ENCODE measurements at places on chromosomes 5 and 9.

- DNase-seq, result no peak
- no peaks in the 10 kb centered on the region for H3K4me1 ChIP-seq
- no peaks in the 10 kb centered on the region for H3K27me3 ChIP-seq
- no peak overlapping the region for H3K4me3 ChIP-seq
- no peak overlapping the region for H3K27ac ChIP-seq
Observed at GRCh38 chr9:30977965-30978364, 1406.5 kb upstream of the ACO1 start.

DNA sequence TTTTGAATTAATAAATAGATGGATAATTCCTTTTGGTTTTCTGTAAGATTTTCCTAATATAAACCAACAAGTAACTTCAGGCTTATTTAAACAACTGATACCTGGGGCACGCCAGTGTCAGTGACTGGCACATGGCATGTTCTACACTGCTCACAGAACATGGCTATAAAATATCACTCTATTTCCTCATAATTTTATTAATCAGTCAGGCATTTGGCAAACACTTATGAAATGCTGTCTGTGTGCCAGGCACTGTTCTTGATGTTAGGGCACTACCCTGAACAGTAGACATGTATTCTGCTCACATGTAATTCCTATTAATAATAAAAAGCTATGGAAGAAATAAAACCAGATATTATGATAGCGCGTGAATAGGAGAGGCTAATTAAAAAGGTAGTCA, 661.0 kb downstream of the DTWD2 start:
- H3K4me1 ChIP-seq, result peaks cover 2% of the 10 kb centered on the region
- H3K27ac ChIP-seq, result no peak overlapping the region
- no peaks in the 10 kb centered on the region for H3K27me3 ChIP-seq
- DNase-seq, result no peak

GRCh38 chr5:30894811-30895210, 298.7 kb upstream of the CDH6 start:
- H3K4me3 ChIP-seq, result no peak overlapping the region
- H3K36me3 ChIP-seq, result no peaks in the 10 kb centered on the region
- H3K27me3 ChIP-seq, result no peaks in the 10 kb centered on the region
- no peak overlapping the region for H3K27ac ChIP-seq
- H3K4me1 ChIP-seq, result peaks cover 12% of the 10 kb centered on the region
- DNase-seq, result no peak

DNA sequence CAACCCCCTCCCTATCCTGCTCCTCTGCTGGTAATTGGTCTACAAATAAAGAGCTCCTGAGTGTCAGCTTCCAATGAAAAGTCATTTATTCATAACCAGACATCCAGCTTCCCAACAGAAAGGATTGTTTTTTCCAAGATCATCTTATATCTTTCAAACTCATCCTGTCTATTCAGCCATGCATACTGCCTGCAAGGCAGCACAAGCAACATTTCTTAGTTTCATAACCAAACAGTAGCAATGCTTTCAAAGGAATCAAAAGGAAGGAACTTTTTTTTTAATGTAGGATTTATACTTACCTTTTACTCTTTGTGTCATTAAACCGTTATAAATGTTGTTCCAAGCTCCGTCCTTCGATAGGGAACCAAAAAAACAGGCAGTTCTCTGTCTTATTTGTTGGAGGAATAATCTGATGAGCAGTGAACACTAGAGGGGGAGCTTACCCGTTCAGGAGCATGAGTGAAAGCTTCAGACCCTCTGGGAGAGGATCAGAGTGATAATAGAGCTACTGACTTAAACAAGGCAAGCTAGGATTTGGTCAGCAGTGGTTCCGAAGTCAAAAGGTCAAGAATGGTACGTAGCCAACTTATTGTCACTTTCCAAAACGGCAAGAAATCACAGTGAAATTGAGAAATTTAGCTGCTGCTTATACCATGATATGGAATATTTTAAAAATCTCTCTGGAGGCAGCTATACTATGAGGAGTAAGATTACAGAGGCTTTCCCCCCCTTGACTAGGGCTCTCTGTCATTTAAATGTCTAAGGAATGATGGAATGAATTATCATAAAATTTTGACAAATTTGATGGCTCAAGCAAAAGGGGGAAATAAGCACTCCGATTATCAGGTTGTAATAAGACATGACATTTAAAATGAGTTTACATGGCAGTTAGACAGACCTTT, 892.9 kb downstream of the NR2F1-AS1 start:
- H3K4me3 ChIP-seq, result no peak overlapping the region
- no peaks in the 10 kb centered on the region for H3K27me3 ChIP-seq
- peaks cover 3% of the 10 kb centered on the region for H3K4me1 ChIP-seq
- no peak for DNase-seq

- peaks cover 27% of the 10 kb centered on the region for H3K4me1 ChIP-seq
- no peak overlapping the region for H3K4me3 ChIP-seq
- H3K36me3 ChIP-seq, result peaks cover 7% of the 10 kb centered on the region
- H3K27me3 ChIP-seq, result peaks cover 11% of the 10 kb centered on the region
Observed at GRCh38 chr5:180197016-180197702, 11.9 kb downstream of the RASGEF1C start.

DNA sequence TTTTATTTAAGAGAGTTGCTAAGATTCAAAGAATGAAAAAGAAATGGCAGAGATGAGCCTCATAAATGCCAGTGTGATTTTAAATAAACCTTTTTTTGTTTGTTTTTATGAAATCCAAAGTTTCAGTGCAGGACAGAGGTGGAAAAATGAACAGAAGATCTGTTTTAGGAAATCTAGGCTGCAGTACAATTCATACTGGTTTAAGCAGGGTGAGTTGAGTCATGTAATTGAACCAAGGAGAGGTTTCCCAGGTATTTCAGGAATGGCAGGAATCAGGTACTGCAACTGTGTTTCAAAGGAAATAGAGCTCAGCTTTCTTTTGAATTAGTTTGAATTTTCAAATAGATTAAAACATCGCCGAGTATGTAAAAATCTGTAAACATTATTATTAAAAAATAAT, 3.0 kb upstream of the ANKRD31 start:
- no peak overlapping the region for H3K27ac ChIP-seq
- H3K36me3 ChIP-seq, result no peaks in the 10 kb centered on the region
- H3K27me3 ChIP-seq, result peaks cover 2% of the 10 kb centered on the region
- H3K4me1 ChIP-seq, result no peaks in the 10 kb centered on the region

- H3K27me3 ChIP-seq, result peaks cover 9% of the 10 kb centered on the region
- H3K27ac ChIP-seq, result peak overlapping the region; percentile 83
- DNase-seq, result no peak
- H3K4me3 ChIP-seq, result peak overlapping the region; percentile 56
Observed at GRCh38 chr5:32027717-32028458, 146.2 kb downstream of the GOLPH3 start.

- DNase-seq, result no peak
- H3K36me3 ChIP-seq, result peaks cover 4% of the 10 kb centered on the region
- peaks cover 4% of the 10 kb centered on the region for H3K4me1 ChIP-seq
- peak overlapping the region; percentile 84 for H3K4me3 ChIP-seq
- H3K27me3 ChIP-seq, result peaks cover 2% of the 10 kb centered on the region
- H3K27ac ChIP-seq, result no peak overlapping the region
Observed at GRCh38 chr5:179803651-179804554, 2.8 kb downstream of the MGAT4B start.

GRCh38 chr5:129003232-129003631, 37.9 kb downstream of the SLC27A6 start:
- H3K4me3 ChIP-seq, result no peak overlapping the region
- no peak for DNase-seq
- no peaks in the 10 kb centered on the region for H3K27me3 ChIP-seq

GRCh38 chr5:96257904-96258303, 175.1 kb downstream of the PCSK1 start:
- H3K4me3 ChIP-seq, result peak overlapping the region; percentile 69
- DNase-seq, result no peak
- H3K36me3 ChIP-seq, result peaks cover 6% of the 10 kb centered on the region
- H3K4me1 ChIP-seq, result peaks cover 43% of the 10 kb centered on the region
- no peaks in the 10 kb centered on the region for H3K27me3 ChIP-seq
- peak overlapping the region; percentile 97 for H3K27ac ChIP-seq

DNA sequence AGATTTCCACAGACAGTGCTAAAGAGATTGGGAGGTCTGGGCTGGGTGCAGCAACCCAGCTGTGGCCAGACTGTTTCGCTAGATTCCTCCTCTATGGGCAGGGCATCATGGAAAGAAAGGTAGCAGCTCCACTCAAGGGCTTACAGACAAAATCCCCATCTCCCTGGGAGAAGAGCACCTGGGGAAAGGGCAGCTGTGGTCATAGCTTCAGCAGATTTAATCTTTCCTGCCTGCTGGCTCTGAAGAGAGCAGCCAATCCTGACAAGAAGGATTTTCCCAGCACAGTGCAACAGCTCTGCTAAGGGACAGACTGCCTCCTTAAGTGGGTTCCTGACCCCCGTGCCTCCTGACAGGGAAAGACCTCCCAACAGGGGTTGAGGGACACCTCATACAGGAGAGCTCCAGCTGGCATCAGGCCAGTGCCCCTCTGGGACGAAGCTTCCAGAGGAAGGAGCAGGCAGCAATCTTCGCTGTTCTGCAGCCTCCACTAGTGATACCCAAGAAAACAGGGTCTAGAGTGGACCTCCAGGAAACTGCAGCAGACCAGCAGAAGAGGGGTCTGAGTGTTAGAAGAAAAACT, 1379.3 kb upstream of the ACO1 start:
- no peak overlapping the region for H3K27ac ChIP-seq
- no peak overlapping the region for H3K4me3 ChIP-seq
- no peaks in the 10 kb centered on the region for H3K4me1 ChIP-seq
- DNase-seq, result no peak

DNA sequence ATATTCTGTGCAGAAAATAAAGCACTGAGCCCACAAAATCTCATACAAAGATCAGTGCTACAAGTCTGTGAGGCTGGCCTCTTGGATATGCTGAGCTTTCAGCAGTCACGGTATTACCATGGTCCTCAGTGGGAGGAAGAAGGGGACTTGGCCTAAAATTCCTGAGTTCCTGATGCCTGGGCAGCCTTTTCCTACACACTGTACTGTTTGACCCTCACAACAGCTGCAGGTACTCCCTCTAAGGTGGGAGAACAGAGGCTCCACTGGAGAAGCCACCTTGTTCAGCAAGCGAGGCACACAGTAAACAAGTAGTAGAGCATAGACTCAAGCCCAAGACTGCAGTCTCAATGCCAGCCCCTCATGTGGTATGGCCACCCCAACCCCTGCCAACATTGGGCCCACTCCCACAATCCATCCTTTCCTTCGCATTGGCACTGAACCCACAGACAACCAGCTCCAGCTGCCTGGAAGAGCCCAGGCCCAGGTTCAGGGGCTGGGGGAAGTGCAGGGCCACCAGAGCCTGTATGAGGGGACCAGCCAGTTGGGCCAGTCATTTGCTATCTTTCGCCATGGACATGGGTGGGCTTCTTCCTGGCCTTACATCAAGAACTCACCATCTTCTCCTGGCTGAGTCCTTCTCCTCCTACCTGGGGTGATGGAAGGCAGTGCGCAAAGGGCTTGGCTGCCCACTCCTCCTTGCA, 14.3 kb downstream of the ACSL6 start:
- peak overlapping the region; percentile 25 for H3K27ac ChIP-seq
- H3K4me3 ChIP-seq, result peak overlapping the region; percentile 23
- peaks cover 6% of the 10 kb centered on the region for H3K27me3 ChIP-seq

- DNase-seq, result no peak
- H3K4me3 ChIP-seq, result peak overlapping the region; percentile 26
- no peaks in the 10 kb centered on the region for H3K36me3 ChIP-seq
- H3K27me3 ChIP-seq, result peaks cover 4% of the 10 kb centered on the region
- peaks cover 3% of the 10 kb centered on the region for H3K4me1 ChIP-seq
- peak overlapping the region; percentile 56 for H3K27ac ChIP-seq
Observed at GRCh38 chr9:124854822-124855221, 1.6 kb downstream of the WDR38 start.

- no peaks in the 10 kb centered on the region for H3K4me1 ChIP-seq
- no peak for DNase-seq
- H3K36me3 ChIP-seq, result peaks cover 13% of the 10 kb centered on the region
- H3K27me3 ChIP-seq, result no peaks in the 10 kb centered on the region
- H3K27ac ChIP-seq, result no peak overlapping the region
- H3K4me3 ChIP-seq, result no peak overlapping the region
Observed at GRCh38 chr5:82839881-82840280, 237.3 kb downstream of the TMEM167A start.

DNA sequence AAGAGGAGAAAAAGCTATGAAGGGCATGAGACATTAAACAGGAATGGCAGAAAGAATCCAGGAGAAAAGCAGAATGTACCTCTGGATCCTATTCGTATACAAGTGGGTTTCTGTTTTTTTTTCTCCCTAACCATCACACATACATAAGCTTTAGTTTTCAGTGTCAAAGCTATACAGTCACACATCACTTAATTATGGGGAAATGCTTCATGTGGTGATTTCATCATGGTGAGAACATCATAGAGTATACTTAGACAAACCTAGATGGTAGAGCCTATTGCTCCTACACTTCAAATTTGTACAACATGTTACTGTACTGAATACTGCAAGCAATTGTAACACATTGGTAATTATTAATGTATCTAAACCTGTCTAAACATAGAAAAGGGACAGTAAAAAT, 290.6 kb downstream of the AOPEP start:
- no peaks in the 10 kb centered on the region for H3K36me3 ChIP-seq
- H3K27ac ChIP-seq, result no peak overlapping the region
- DNase-seq, result no peak
- no peaks in the 10 kb centered on the region for H3K27me3 ChIP-seq
- H3K4me3 ChIP-seq, result no peak overlapping the region

GRCh38 chr9:122580360-122580759, 2.8 kb downstream of the OR1L8 start:
- no peak for DNase-seq
- no peak overlapping the region for H3K4me3 ChIP-seq
- H3K4me1 ChIP-seq, result no peaks in the 10 kb centered on the region
- H3K27ac ChIP-seq, result no peak overlapping the region
- no peaks in the 10 kb centered on the region for H3K36me3 ChIP-seq

DNA sequence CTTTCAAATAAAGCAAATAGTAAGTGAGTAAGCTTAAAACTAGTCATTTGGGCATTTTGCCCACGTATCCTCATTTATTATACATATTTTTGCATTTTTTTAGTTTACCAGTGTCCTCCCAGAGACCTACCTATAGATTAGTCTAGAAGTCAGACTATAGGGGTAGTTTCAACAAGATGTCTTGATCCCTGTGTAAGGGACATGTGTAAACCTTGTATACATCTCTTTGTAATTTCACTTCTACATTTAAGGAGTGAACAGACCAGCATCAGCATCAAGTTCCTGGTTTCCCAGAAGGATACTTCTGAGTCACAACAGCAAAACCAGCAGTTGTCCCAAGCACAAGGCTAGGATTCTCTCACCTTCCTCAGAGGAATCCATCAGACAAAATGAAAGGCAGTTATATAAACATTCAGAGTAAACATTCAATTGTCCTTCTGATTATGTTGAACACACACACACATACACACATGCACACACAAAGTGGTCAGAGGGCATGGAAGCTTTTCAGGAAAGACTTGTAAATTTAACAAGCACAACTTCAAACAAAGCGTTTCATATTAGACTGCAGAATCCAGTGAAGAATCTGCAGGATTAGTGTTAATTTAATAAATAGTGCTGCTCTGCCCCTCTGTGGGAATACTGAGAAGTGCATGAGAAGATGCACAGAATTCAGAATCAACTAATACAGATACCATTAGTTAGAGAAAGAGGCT, 55.4 kb downstream of the HINT1 start:
- H3K27me3 ChIP-seq, result no peaks in the 10 kb centered on the region
- DNase-seq, result no peak
- no peak overlapping the region for H3K27ac ChIP-seq
- no peaks in the 10 kb centered on the region for H3K36me3 ChIP-seq

- peaks cover 5% of the 10 kb centered on the region for H3K4me1 ChIP-seq
- DNase-seq, result no peak
- no peak overlapping the region for H3K4me3 ChIP-seq
- no peaks in the 10 kb centered on the region for H3K27me3 ChIP-seq
- H3K36me3 ChIP-seq, result no peaks in the 10 kb centered on the region
Observed at GRCh38 chr9:92592946-92593861, 57.4 kb upstream of the ECM2 start.

- DNase-seq, result no peak
- H3K27me3 ChIP-seq, result peaks cover 2% of the 10 kb centered on the region
- no peak overlapping the region for H3K27ac ChIP-seq
- no peaks in the 10 kb centered on the region for H3K36me3 ChIP-seq
- H3K4me3 ChIP-seq, result no peak overlapping the region
- H3K4me1 ChIP-seq, result peaks cover 8% of the 10 kb centered on the region
Observed at GRCh38 chr5:82031220-82032119, 59.6 kb downstream of the ATG10 start.
